ENCODE measurements at places on chromosomes 7 and 10.
A peak's percentile ranks its signal among the peaks of the same experiment; 100 is the strongest.

- peak; percentile 86 for DNase-seq
Measured at GRCh38 chr7:142811154-142811737, 40.5 kb downstream of the PRSS2 start.

DNA sequence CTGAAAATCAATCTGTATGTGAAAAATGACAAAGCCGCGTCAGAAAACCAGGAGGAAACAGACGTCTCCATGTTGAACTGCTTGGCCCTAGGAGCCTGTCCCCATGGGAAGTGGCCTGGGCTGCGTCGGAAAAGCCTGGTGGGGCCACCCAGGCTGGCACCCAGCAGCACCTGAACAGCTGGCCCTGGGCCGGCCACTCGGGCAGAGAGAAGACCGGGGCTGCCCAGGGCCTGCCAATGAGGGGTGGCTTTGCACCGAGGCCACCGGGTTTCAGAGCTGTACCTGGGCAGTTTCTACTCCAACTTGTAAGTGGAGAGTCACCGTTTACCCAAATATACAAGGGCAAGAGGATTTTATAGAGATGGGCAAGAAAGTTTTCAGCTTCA is 1.1 kb upstream of the FUOM start:
- DNase-seq = no peak

DNA sequence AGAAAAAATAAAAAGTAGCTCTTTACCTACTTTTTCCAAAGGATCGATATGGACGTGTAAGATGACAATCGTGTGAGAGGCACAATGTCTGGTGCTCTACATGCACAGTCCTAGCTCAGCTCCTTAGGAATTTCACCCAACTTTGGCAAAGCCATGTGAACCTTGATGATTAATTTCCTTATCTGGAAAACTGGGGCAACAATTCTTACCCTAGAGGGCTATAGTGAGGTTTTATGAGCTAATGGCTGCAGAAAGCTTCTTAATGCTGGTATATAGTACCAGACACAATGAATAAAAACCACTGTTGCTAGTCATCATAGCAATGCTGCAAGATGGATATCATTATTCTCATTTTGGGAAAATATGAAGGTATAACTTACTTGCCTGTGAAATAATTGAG is 202.7 kb downstream of the PARD3 start:
- no peak for DNase-seq

- no peak for DNase-seq
Measured at GRCh38 chr7:115864082-115864481, 166.5 kb downstream of the TFEC start.

DNA sequence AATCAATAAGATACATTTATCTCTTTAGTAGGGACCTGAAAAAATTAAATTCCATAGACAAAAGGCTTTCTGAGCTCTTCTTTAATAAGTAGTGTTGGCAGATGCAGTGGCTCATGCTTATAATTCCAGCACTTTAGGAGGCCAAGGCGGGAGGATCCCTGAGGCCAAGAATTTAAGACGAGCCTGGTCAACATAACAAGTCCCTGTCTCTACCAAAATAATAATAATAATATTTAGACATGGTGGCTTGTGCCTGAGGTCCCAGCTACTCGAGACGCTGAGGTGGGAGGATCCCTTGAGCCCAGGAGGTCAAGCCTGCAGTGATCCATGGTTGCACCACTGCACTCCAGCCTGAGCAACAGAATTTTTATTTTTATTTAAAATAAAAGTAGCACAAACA is 280.8 kb downstream of the ADK start:
- DNase-seq = no peak

- DNase-seq = peak; percentile 69
Measured at GRCh38 chr10:102009801-102010425, 46.1 kb downstream of the ARMH3 start.

DNA sequence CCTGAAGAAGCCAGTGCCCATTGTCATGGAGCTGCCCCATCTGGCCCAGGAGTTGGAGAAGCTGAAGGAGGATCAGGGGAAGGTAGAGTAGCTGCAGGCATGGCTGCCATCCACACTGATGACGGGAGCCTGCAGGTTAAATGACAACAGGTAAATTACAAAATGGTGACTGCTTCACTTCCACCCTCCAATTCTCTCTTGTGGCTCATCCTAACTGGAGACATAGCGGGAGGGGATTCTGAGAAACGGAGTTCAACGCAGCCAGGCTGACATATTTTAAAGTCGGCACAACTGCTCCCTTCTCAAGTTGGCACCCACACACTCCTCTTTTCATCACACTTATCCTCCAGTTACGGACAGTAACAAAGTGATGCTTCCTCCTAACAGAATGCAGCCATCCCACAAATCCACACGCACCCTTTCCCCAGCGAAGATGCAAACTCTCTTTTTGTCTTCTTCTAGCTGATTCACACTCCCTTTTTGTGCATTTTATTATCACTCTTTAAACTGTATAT is 103.0 kb downstream of the SLC37A3 start:
- DNase-seq = no peak

DNA sequence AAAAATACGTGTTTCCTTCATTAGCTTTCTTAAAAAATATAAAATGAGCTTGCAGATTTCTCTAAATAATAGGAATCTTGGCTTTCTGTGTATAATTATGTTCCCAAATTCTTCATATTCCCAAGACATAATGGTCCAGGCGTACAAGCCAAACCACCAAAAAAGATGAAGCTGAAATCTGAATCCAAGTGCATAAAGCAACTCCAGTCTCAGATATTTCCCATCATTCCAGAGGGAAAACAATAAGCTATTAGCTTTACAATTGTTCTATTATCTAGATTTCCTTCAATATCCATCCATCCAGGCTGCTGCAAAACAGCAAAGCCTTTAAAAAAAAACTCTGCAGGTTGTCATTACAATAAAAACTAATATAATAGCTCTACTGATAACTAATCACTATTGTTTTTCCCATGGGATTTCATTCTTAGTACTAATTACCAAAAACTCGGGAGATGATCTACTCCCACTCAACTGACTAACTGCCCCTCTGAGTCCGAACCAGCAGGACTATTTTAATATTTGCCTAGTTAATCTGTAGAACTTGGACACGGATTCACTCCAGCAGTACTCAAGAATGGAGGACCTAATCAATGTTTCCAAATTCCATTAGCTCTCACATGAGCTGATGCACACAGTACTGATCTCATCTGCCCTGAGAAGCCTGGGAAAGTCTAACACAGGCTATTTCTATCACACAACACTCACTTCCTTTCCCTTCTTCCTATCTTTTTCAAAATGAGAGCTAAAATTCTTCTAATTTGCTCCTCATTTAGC is 108.9 kb upstream of the ASAH2 start:
- no peak for DNase-seq

DNA sequence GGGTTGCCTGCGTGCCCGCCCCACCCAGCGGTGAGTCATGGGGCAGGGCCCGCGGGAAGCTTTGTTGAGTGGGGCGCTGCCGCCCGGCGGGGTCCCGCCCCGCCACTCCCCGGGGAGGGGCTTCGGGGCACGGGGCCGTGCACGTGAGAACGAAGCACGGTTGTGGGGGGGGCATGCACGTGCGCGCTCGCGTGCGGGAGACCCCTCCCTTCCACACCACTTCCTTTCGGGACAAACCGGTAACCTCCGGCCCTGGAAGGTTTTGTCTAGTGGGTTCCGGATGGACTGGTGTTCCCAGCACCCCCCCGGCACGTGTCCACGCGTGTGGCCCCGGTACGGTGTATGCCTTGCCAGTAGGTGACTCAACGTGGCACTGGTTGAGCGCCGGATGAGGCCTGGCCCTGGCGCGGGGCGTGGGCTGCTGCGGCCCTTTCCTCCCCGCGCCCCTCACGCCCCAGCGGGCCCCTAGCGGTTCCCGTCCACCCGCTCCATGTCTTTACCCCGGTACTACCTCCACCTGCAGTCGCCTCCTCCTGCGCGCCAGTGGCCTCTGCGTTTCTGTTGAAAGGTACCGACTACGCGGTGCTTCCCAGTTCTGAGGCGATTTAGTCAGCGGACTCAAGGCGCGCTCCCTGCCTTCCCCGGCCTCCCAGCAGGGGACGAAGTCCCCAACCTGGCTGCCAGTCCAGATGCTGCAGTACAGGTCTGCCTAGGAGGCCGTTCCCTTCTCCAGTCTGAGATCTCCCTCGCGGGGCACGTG is 3.1 kb downstream of the ADIRF start:
- peak; percentile 93 for DNase-seq

DNA sequence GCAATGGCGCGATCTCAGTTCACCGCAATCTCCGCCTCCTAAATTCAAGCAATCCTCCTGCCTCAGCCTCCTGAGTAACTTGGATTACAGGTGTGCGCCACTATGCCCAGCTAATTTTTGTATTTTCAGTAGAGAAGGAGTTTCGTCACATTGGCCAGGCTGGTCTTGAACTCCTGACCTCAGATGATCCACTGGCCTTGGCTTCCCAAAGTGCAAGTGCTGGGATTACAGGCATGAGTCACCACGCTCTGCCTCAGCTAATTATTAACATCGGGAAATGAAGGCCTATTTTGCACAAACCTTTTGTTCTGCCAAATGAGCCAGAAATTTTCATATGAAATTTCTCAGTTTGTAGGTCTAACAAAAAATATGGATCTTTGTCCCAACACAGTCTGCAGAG is 106.7 kb upstream of the ODAD2 start:
- no peak for DNase-seq

DNA sequence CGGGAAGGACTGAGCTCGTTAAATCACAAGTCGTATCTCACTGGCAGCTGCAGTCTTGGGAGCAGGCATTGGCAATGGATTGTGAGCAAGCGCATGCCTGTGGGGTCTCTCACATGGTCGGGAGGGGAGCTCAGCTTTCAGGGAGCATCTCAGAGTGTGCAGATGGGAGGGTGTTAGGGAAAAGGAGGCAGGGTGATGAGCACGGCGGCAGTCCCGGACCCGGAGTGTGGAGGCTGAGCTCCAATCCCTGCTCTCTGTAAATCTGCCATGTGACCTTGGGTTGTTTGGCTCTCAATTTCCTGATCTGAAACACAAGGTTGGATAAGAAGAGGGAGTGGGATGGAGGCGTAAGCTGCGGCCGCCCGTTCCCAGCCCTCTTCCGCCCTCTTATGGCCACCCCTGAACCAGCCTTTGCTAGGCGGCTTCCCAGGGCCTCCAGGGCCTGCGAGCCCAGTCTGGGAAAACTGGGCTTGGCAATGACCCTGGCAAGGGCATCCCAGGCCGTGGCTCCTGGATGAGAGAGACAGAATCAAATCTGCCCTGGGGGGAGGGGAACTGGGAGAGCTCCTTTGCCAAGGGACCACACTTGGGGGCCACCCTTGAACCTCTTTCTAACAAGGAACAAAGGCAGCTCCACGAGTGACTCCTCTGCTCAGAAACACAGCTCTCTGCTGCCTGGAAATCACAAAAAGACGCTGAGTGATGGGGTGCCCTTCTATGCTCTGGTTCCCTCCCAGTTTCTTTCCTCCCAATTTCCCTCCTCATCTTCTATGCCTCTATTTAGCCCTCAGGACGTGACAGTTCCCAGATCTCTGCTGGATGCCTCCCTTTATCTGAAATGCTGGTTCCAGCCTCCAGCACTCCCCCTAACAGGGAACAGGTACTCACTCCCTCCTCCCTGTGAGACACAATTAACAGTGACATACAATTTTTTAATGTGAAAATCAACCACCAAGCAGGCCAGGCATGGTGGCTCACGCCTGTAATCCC is 41.7 kb upstream of the LOXL4 start:
- peak; percentile 14 for DNase-seq

DNA sequence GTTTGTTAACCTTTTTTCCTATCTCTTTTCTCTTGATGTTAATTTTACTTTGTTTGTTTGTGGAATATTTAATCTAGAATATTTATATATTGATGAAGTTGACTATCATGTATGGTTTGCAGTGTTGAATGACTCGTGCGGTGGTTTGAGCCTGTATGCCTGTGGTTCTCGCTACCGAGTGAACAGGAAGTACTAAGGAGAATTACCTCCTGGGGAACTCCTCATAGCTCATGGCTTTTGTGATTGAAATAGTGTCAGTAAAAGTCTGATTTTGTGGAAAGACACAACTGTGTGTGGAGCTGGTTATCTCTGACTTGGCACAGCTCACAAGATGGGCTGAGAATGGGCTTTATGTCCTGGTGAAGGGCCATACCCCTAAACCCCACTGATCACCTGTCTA is 498.6 kb downstream of the GLRX3 start:
- DNase-seq = no peak

DNA sequence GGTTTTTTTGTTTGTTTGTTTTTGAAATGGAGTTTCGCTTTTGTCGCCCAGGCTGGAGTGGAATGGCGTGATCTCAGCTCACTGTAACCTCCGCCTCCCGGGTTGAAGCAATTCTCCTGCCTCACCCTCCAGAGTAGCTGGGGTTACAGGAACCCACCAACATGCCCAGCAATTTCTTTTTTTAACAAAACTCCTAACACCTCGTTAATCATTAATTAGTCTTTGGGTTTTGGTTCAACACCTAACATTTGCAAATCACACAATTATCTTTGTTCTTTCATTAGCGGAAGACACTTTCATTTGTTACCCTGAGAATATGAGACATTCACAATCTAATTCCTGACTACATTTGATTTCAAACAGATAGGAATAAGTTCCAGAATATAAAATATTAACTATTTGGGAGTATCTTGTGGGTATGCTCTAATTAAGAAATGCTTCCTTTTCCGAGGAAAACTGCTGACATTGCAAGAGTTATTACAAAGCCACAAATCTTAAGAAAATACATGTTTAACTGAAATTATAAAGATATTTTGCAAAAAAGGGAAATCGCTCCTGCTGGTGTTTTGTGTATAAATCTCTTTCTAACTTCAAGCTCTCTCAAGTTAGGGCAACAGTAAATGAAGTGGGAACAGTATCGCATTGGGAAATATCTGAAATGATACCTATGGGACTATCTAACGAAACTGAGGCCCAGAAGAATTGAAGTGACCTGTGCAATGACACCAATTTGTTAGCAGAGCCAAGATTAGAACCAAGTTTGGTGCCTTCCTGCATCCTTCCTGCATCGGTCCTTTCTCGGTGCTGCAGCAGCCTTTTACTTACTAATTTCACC is 1.2 kb upstream of the LSM8 start:
- no peak for DNase-seq

GRCh38 chr10:99983280-99983988 is 26.3 kb downstream of the DNMBP start:
- no peak for DNase-seq

- no peak for DNase-seq
Measured at GRCh38 chr7:156897673-156898072, 4.7 kb upstream of the LMBR1 start.

DNA sequence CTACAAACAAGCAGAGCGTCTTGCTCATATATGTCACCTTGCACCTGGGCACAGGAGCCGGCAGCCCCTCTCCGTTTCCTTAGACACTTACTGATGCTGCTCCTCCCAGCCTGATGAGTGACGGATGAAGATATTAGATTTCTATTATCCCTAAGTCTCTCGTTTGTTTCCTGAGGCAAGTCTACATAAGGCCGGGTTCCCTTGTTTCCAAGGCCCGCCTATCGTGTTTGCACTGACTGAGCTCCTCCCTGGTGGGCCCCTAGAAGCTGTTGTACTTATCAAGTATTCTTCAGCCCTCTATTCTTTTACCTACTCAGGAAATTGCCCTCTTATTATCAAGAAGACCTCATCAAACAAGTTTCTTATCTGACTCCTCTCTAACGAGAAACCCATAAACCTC is 18.5 kb downstream of the SH3PXD2A start:
- DNase-seq = no peak

- DNase-seq = no peak
Measured at GRCh38 chr10:50541317-50541716, 82.4 kb downstream of the SGMS1 start.

- no peak for DNase-seq
Measured at GRCh38 chr7:11911900-11912299, 79.9 kb upstream of the THSD7A start.

Data from CD4-positive, alpha-beta T cell treated with Interleukin-10 for 1 hour (primary cell).